ENCODE measurements at places on chromosomes 2 and 18. TPM values are rescaled to one million over a fixed set of nuclear protein-coding genes. Genes with fewer than 3 reads are reported as not detected.

DNA sequence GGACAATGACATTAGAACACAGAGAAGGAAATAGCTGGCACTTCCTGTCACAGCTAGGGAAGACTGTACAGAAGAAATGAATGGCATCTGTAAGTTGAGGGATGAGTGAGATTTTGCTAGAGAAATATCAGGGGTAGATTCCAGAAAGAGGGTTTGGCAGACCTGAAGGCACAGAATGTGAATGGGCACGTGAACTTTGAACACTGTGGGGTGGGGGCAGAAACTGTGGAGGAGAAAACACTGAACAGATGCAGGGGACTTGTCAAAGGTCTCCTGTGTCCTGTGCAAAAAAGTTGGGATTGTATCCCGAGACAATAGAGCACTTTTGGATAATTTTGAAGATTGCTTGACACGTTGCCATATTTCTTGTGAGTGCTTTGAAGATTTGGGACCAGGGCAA is 88.0 kb downstream of the PPP1R1C start:
- H3K27ac ChIP-seq, result no peak overlapping the region
- peaks cover 3% of the 10 kb centered on the region for H3K4me1 ChIP-seq
- no peaks in the 10 kb centered on the region for H3K27me3 ChIP-seq
- H3K4me3 ChIP-seq, result no peak overlapping the region
- no peak for DNase-seq

ABHD1 gene
- total RNA-seq, result 0.34 TPM

MARS2 gene
- total RNA-seq, result 7.9 TPM

DNA sequence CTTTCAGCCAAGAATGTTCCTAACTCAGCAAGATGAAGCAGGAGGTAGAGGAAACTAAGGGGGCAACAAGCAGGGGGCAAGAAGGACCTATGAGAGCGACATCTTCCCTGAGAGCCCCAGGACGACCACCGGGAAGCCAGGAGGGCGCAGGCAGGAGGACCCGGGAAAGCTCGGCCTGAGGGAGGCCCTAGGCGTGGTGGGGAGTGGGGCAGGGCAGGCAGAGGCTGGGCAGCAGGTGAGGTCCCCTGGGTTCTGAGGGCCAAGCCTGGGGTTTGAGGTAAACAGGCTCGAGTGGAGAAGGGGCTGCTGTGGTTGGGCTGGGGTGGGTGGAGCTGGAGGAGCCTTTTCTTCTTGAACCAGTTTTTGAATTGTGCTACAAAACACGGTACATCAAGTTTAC is 1.3 kb upstream of the ALPI start:
- H3K27ac ChIP-seq, result no peak overlapping the region
- no peak for DNase-seq
- H3K4me1 ChIP-seq, result no peaks in the 10 kb centered on the region
- no peaks in the 10 kb centered on the region for H3K36me3 ChIP-seq
- peaks cover 16% of the 10 kb centered on the region for H3K27me3 ChIP-seq

GRCh38 chr18:13606604-13607254 is 119.6 kb downstream of the FAM210A start:
- H3K4me1 ChIP-seq, result no peaks in the 10 kb centered on the region
- no peak overlapping the region for H3K27ac ChIP-seq
- no peaks in the 10 kb centered on the region for H3K36me3 ChIP-seq
- no peak overlapping the region for H3K4me3 ChIP-seq

GRCh38 chr2:236823963-236824362 is 254.3 kb downstream of the ACKR3 start:
- no peaks in the 10 kb centered on the region for H3K36me3 ChIP-seq
- no peak overlapping the region for H3K4me3 ChIP-seq
- no peak for DNase-seq
- H3K27ac ChIP-seq, result peak overlapping the region; percentile 44
- peaks cover 23% of the 10 kb centered on the region for H3K27me3 ChIP-seq

DNA sequence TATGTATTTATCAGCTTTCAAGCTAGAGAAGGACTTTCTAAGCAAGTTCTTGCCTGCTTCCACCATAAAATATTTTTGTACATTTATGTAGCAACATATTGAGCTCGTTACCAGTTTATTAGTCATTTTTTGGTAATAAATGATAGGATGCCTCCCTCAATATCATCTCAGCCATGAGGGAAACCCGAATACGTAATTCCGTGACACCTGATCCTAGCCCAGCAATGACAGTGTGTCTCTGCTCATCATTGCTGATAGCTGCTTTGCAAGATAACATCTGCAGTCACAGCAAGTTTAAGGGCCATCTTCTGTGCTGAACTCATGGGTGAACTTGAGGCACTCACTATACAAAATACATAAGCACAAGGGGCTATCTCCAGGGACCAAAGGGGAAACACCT is 62.2 kb downstream of the COL6A3 start:
- H3K4me3 ChIP-seq, result no peak overlapping the region
- peaks cover 52% of the 10 kb centered on the region for H3K27me3 ChIP-seq
- no peaks in the 10 kb centered on the region for H3K36me3 ChIP-seq
- H3K27ac ChIP-seq, result no peak overlapping the region

GRCh38 chr2:235914756-235915155 is 253.4 kb downstream of the GBX2 start:
- H3K4me1 ChIP-seq, result no peaks in the 10 kb centered on the region
- H3K27me3 ChIP-seq, result no peaks in the 10 kb centered on the region
- H3K4me3 ChIP-seq, result no peak overlapping the region
- H3K27ac ChIP-seq, result no peak overlapping the region

GRCh38 chr2:120379916-120380893 is 34.3 kb downstream of the INHBB start:
- H3K27me3 ChIP-seq, result peaks cover 30% of the 10 kb centered on the region
- no peak overlapping the region for H3K4me3 ChIP-seq
- no peaks in the 10 kb centered on the region for H3K36me3 ChIP-seq
- no peak for DNase-seq
- peaks cover 5% of the 10 kb centered on the region for H3K4me1 ChIP-seq
- no peak overlapping the region for H3K27ac ChIP-seq

SERPINB8 gene
- total RNA-seq, result 5.4 TPM

DNA sequence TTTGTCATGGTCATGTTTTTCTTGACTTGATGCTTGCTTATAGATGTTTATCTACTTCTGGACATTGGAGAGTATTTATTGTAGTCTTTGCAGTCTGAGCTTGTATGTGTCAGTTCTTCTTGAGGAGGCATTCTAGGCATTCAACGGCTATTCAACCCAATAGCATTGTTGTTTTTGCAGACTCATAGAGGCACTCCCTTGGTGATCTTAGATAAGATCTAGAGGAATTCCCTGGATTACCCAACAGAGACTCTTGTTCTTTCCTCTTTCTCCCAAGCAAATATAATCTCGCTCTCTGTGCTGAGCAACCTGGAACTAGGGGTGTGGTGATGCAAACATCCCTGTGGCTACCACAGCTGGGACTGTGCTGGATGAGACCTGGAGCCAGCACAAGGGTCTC is 40.4 kb downstream of the SYT4 start:
- DNase-seq, result no peak
- H3K27ac ChIP-seq, result no peak overlapping the region

CTNNA2 gene
- 10.2 TPM for total RNA-seq

PROKR1 gene
- total RNA-seq, result 0.12 TPM

AKAIN1 gene
- not detected for total RNA-seq

GRCh38 chr2:151688719-151689118 is 45.6 kb downstream of the NEB start:
- no peak overlapping the region for H3K4me3 ChIP-seq
- H3K36me3 ChIP-seq, result no peaks in the 10 kb centered on the region
- H3K27ac ChIP-seq, result no peak overlapping the region
- H3K27me3 ChIP-seq, result peaks cover 3% of the 10 kb centered on the region
- DNase-seq, result no peak

CFAP65 gene
- total RNA-seq, result 0.67 TPM

- peak within 1 kb of the TSS; percentile 99 for H3K27ac ChIP-seq
- H3K36me3 ChIP-seq, result no peaks in the 10 kb centered on the region
- H3K4me3 ChIP-seq, result peak within 1 kb of the TSS; percentile 94
- H3K4me1 ChIP-seq, result peaks cover 26% of the 10 kb centered on the region
- peak; percentile 60 for DNase-seq
Observed at GRCh38 chr2:121649149-121649595, at the start of gene CLASP1. TSS of gene CLASP1 (minus strand) at chr2:121649462. CDS start at chr2:121605895, 43,567 bp downstream.

TTN gene
- total RNA-seq, result 12.2 TPM

DNA sequence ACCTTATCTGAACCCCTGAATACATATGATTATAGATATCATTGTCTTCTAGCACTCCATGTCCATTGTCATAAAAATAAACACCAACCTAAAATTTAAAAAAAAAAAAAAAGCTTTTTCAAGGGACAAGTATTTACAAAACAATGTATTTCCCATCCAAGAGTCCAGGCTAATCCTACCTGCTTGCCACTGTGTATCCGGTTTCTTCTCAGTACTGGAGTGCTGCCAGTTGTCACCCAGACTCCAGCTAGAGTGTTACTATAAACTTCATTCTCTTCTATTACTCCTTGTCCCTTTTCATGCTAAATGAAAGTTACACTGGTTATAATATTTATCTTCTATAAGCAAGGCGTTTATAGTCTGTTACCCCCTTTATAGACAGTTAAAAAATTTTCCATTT is 35.8 kb downstream of the MSH6 start:
- DNase-seq, result no peak
- H3K4me1 ChIP-seq, result no peaks in the 10 kb centered on the region
- no peak overlapping the region for H3K27ac ChIP-seq
- H3K4me3 ChIP-seq, result no peak overlapping the region
- peaks cover 41% of the 10 kb centered on the region for H3K36me3 ChIP-seq

TMEM182 gene
- total RNA-seq, result 8.1 TPM

GRCh38 chr2:97769711-97770110 is 56.3 kb downstream of the ZAP70 start:
- peaks cover 19% of the 10 kb centered on the region for H3K4me1 ChIP-seq
- H3K27me3 ChIP-seq, result no peaks in the 10 kb centered on the region
- H3K27ac ChIP-seq, result no peak overlapping the region

TRABD2A gene
- 1.4 TPM for total RNA-seq

- H3K36me3 ChIP-seq, result no peaks in the 10 kb centered on the region
- DNase-seq, result no peak
- H3K4me1 ChIP-seq, result peaks cover 1% of the 10 kb centered on the region
- H3K4me3 ChIP-seq, result no peak overlapping the region
- no peaks in the 10 kb centered on the region for H3K27me3 ChIP-seq
Observed at GRCh38 chr18:69484699-69485396, 84.2 kb downstream of the DOK6 start.
